ENCODE measurements at places on chromosomes 4 and X.

DNA sequence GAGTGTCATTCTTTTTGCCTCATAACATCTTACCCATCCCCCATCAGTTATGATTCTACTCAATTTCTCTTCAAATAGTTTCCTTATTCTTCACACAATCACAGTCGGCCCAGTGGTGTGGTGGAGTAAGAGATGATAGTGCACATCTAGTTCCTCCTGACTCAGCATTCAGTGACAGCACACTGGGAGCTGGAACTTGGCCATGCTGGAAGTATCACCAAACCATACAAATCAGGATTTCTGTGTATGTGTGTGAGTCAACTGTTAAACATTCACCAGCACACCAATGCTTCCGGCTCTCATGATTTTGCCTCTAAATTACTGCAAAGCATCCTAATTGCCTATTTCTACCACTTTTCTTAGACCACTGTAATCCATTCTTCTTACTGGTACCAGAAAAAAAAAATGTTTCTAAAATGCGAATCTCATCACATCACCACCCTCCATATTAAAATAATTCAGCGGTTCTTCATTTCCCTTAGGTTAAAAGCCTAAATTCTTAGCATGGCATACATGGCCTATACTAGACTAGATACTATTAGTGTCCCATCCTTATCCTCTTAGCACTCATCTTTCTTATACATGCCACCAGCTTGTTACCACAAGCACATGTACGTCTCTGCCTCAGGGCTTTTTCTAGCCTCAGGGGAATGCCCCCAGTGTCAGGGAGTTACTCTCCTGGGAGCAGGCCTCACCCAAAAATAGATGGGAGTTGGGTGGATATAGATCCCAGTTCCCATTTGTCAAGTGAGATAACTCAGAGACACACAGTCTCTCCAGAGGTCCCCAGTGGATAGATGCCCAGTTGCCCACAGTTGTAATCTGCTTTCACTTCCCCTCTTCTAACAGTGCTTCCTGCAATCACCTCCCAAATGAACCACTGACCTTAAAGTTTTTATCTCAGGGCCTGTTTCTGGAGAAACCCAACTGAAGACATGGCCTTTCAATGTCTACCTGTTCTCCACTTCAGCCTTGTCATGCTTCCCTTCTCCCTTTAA is 49.2 kb upstream of the DDX53 start:
- no peak for DNase-seq

GRCh38 chrX:97200454-97200853 is 316.7 kb downstream of the RPA4 start:
- DNase-seq: no peak

DNA sequence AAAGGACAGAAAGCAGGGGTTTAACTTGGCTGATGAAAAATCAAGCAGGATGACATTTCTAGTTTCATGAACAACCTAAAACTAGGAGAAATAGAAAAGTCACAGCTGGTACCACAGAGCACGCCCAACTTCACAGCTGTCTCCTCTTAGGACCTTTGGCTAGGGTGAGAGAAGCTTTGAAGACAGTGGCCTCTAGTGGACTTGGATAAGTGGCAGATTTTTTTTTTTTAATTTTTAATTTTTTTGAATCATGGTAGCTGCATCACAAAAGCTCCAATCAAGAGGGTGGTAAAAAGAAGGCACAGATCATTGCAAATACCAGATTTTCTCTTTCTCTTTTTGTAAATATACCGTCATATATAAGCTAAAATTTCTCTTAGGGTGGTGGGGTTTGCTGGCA is 20.2 kb upstream of the MAP3K15 start:
- DNase-seq: no peak

GRCh38 chrX:72100051-72100755 is 31.5 kb downstream of the RTL5 start:
- DNase-seq: no peak

GRCh38 chrX:1165535-1166196 is 46.8 kb downstream of the CRLF2 start:
- DNase-seq: peak; percentile 29

GRCh38 chr4:139584784-139585183 is 28.8 kb upstream of the SETD7 start:
- no peak for DNase-seq

DNA sequence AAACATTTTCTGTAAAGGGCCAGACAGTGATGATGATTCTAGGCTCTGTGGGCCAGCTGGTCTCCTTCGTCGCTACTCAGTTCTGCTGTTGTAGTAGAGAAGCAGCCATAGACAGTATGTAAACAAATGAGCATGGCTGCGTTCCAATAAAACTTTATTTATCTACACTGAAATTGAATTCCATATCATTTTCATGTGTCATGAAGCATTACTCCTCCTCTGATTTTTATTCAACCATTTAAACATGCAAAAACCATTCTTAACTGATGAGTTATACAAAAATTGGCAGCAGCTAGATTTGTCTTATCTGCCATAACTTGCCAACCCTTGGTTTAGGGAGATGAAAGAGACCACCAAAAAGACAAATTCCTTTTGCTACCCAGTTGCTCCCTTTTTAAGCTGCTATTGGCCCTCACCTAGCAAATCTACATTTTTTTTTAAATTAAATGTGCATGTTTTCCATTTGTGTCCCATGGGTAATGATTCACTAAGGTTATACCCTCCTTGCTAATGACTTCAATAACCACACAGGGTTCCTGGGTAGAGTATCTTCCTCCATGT is 309.9 kb downstream of the DHX15 start:
- DNase-seq: peak; percentile 59

GRCh38 chr4:115213716-115214115 is 100.3 kb upstream of the NDST4 start:
- no peak for DNase-seq

- DNase-seq: no peak
Measured at GRCh38 chrX:26586570-26586969, 370.6 kb downstream of the MAGEB5 start.

GRCh38 chr4:184897895-184898294 is 72.1 kb upstream of the ACSL1 start:
- no peak for DNase-seq

Data from brain (organoid and tissue), 16 donors.